H1 (cell line): ENCODE measurements at places on chromosomes 4 and X. TPM values are rescaled to one million over a fixed set of nuclear protein-coding genes. Genes with fewer than 3 reads are reported as not detected.

Gene CXCL8
- total RNA-seq, result not detected in 2 replicates

DNA sequence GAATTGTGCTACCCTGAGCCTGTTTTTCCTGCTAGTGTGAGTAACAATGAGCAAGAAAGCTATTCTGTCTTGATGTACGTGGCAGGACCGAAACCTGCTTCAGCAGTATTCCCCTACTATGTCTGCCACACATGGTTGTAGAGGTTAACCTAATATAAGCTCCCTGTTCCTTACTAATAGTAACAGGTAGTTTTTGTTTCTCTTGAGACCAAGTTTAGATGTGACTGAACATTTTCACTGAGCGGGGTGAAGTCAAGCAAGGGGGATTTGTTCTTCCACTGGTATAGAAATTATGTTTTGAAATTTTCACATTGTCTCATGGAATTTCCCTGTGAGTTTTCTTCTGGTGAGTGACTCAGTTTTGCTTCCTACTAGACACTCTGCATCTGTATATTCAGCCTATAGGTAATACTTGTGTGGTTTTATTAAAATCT, 37.3 kb downstream of the RRAGB start:
- no peak overlapping the region for H3K27ac ChIP-seq
- no peaks in the 10 kb centered on the region for H3K27me3 ChIP-seq
- H3K4me1 ChIP-seq, result no peaks in the 10 kb centered on the region
- no peaks in the 10 kb centered on the region; the same call in 1 of the 2 replicates for H3K36me3 ChIP-seq
- DNase-seq, result no peak
- no peak overlapping the region for H3K4me3 ChIP-seq

DNA sequence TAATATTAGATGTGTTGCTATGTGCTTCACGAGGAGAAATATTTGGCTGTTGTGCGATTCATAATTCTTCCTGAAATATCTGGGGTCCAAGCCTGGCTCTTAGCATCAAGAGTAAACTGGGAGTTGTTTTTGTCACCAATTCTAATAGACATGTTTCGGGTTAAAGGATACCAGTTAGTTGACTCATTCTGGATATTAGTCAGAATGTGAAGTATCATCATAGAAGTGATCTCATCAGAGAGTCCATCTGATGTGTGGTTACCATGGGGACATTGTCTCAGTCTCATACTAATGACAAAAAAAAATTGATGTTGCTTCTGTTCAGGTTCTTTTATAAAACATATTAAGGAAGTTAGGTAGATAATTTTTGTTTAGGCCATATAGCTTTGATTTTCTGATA, 57.2 kb upstream of the MTMR1 start:
- H3K27me3 ChIP-seq, result no peaks in the 10 kb centered on the region
- H3K4me3 ChIP-seq, result no peak overlapping the region
- no peaks in the 10 kb centered on the region for H3K4me1 ChIP-seq
- H3K36me3 ChIP-seq, result no peaks in the 10 kb centered on the region

DNA sequence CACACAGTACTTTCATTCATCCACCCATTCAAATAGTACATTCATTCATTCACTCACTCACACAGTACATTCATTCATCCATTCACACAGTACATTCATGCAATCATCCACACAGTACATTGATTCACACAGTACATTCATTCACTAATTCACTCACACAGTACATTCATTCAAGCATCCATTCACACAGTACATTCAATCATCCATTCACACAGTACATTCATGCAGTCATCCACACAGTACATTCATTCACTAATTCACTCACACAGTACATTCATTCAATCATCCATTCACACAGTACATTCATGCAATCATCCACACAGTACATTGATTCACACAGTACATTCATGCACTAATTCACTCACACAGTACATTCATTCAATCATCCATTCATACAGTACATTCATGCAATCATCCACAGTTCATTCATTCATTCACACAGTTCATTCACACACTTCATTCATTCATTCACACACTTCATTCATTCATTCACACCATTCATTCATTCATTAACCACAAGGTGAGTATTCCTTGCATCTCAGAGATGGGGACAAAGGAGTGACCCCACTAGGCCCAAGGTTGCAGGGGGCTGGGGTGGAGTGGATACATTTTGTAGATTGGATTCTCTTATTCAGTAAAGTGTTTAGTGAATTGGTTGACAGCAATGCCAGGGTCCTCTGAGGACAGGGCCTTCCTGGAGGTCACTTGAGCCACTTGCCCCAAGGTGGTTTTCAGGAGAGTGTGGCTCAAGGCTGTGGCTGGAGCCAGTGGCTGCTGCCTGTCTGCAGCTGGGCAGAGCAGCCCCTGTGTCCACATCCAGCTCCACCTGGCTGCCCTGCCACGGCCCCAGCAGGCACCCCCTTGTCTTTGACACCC, 4.3 kb upstream of the SPON2 start:
- no peaks in the 10 kb centered on the region; the same call in 1 of the 2 replicates for H3K4me1 ChIP-seq
- H3K4me3 ChIP-seq, result no peak overlapping the region
- no peak overlapping the region for H3K27ac ChIP-seq
- DNase-seq, result no peak
- H3K36me3 ChIP-seq, result no peaks in the 10 kb centered on the region

- no peak overlapping the region for H3K4me3 ChIP-seq
- no peaks in the 10 kb centered on the region; the same call in 1 of the 2 replicates for H3K4me1 ChIP-seq
- H3K27ac ChIP-seq, result no peak overlapping the region
- DNase-seq, result no peak
- peaks cover 2% of the 10 kb centered on the region; the same call in 1 of the 2 replicates for H3K36me3 ChIP-seq
Measured at GRCh38 chrX:115913575-115913974, 257.0 kb upstream of the AGTR2 start.

Gene KDR
- 98.1 and 106 TPM in 2 replicates for total RNA-seq

Gene ANTXR2
- 7.5 and 7.9 TPM in 2 replicates for total RNA-seq

DNA sequence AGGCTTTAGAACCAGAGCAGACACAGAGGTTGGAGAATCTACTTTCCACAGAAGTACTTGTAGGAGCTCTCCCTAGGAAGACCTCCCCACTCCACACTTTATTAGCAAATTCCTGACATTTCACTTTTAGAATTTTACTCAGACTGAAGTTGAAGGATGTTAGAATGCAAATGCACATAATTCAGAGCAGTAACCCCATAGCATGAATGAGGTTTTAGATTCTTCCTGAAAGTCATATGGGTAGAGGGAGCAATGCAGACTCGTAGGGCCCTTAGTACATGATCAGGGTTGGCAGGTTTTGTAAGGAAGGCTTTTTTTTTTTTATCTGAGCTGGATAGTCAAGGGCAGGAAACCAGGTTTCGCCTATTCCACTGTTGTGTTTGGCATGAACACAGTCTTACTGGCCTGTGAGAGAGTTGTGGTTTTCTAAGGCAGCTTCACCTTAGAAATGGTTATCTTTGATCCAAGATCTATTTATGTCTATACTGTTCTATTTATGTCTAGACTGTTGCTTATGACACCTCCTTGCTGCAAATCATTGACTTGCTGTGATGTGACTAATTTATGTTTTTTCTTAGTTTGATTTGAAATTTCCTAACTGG, 48.9 kb downstream of the SPATA18 start:
- no peaks in the 10 kb centered on the region for H3K4me1 ChIP-seq
- no peak for DNase-seq
- H3K4me3 ChIP-seq, result no peak overlapping the region

DNA sequence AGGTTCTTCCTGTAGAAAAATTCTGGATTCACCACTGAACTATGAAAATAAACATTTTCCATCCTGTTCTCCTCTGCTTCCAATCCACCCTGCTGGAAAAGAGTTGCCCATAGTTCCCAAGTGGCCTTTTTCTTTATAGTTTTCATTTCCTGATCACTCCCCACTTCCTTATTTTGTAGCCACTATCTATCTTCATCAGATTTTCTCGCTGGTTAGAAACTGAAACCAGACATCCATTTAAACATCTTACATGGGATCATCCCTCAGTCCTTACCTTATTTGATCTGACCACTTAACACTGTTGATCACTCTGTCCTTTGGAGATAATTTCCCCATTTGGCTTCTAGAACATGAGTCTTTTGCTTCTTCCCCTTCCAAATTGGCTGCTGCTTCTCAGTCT, 42.2 kb upstream of the SCOC start:
- H3K4me3 ChIP-seq, result no peak overlapping the region
- no peak overlapping the region for H3K27ac ChIP-seq

Gene HSFX3
- total RNA-seq, result not detected in 2 replicates

Gene PABPC4L
- total RNA-seq, result 4.2 and 4.3 TPM in 2 replicates

Gene PPEF1
- 0.30 and 0.34 TPM in 2 replicates for total RNA-seq

Gene MAGEA2
- total RNA-seq, result not detected in 2 replicates

GRCh38 chr4:117063961-117064696, 21.2 kb downstream of the TRAM1L1 start:
- DNase-seq, result no peak
- no peaks in the 10 kb centered on the region for H3K27me3 ChIP-seq
- no peak overlapping the region for H3K4me3 ChIP-seq

Gene FAT4
- total RNA-seq, result 5.0 and 5.3 TPM in 2 replicates

- H3K4me3 ChIP-seq, result peak overlapping the region; percentile 82
- H3K4me1 ChIP-seq, result no peaks in the 10 kb centered on the region; the same call in 1 of the 2 replicates
- H3K27me3 ChIP-seq, result peaks cover 14% of the 10 kb centered on the region
- H3K27ac ChIP-seq, result no peak overlapping the region
Measured at GRCh38 chr4:180057891-180058671, 2185.1 kb upstream of the TENM3 start.
